Transverse colon (tissue), 4 donors: ENCODE measurements at places on chromosomes 6 and 20. TPM values are rescaled to one million over a fixed set of nuclear protein-coding genes. Genes with fewer than 3 reads are reported as not detected.

Gene CALHM4
- not detected for total RNA-seq

Gene MLN
- not detected for total RNA-seq

Gene L3MBTL1
- 152 TPM for total RNA-seq

Gene GGT7
- 13.9 TPM for total RNA-seq

Gene RSPH3
- 24.1 TPM for total RNA-seq

Gene RRAGD
- 2.9 TPM for total RNA-seq

Gene HLA-DRB1
- 14.3 TPM for total RNA-seq

Gene SYCP2
- 1.1 TPM for total RNA-seq

DNA sequence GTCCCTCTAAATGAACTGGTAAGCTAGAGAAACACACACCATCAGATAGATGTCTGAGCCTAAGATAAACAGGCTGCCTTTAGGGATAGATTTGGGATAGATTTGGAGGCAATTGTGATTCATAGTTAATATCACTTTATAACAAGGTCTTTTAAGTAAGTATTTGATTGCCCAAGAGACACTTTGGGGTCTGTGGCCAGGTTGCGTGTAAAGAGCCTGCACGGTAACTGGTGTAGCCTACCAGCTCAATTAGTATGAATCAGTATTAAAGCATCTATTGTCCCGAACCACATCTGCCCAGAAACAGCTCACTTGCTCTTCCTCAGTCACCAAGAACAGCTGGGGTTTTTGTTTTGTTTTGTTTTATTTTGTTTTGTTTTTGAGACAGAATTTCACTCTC is 193.3 kb downstream of the SASH1 start:
- no peak for DNase-seq

GRCh38 chr6:139713900-139714506 is 339.6 kb upstream of the CITED2 start:
- no peak for DNase-seq

- DNase-seq: no peak
Observed at GRCh38 chr6:113495521-113495920, 361.6 kb upstream of the MARCKS start.

GRCh38 chr6:35027807-35028206 is 113.3 kb downstream of the TCP11 start:
- DNase-seq: no peak

DNA sequence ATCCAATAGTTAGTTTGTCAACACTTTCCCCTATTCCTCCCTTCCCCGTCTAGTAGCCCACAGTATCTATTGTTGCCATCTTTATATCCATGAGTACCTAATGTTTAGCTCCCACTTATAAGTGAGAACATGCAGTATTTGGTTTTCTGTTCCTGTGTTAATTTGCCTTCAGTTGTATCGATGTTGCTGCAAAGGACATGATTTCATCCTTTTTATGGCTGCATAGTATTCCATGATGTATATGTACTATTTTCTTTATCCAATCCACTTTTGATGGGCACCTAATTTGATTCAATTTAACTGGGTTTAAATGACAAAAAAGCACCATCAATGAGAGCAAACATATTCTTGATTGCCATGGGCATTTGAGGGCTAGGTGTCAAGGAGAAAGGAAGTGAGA is 321.5 kb upstream of the TBX18 start:
- DNase-seq: no peak

- DNase-seq: no peak
Observed at GRCh38 chr6:56311061-56311460, 63.7 kb upstream of the COL21A1 start.

- DNase-seq: no peak
Observed at GRCh38 chr6:133026705-133027104, 212.3 kb downstream of the RPS12 start.
